ENCODE measurements at places on chromosomes 1 and 21. TPM values are rescaled to one million over a fixed set of nuclear protein-coding genes. Genes with fewer than 3 reads are reported as not detected.

DMRTA2 gene
- not detected for polyA plus RNA-seq

SELP gene
- 7.1 TPM for polyA plus RNA-seq

NTNG1 gene
- polyA plus RNA-seq: 26.5 TPM

BACH1 gene
- polyA plus RNA-seq: 42.8 TPM

BRDT gene
- polyA plus RNA-seq: not detected

DTL gene
- 24.3 TPM for polyA plus RNA-seq

FUBP1 gene
- 336 TPM for polyA plus RNA-seq

MAEL gene
- polyA plus RNA-seq: 1.4 TPM

FBXO2 gene
- polyA plus RNA-seq: 1.1 TPM

PPM1J gene
- 1.7 TPM for polyA plus RNA-seq

SYT14 gene
- 0.39 TPM for polyA plus RNA-seq

CFHR2 gene
- not detected for polyA plus RNA-seq

ARHGEF10L gene
- polyA plus RNA-seq: 52.0 TPM

TSPEAR gene
- 0.89 TPM for polyA plus RNA-seq

CRYAA gene
- not detected for polyA plus RNA-seq

TNN gene
- 2.3 TPM for polyA plus RNA-seq

KCNC4 gene
- 4.7 TPM for polyA plus RNA-seq

TLCD4 gene
- polyA plus RNA-seq: 6.4 TPM

SPATA46 gene
- polyA plus RNA-seq: 0.90 TPM

MYOM3 gene
- 18.5 TPM for polyA plus RNA-seq

LRRC8B gene
- polyA plus RNA-seq: 8.2 TPM

MPC2 gene
- 191 TPM for polyA plus RNA-seq

TEX38 gene
- polyA plus RNA-seq: 0.57 TPM

CR1L gene
- 1.3 TPM for polyA plus RNA-seq

SERINC2 gene
- 51.1 TPM for polyA plus RNA-seq

NEK7 gene
- 38.7 TPM for polyA plus RNA-seq

SPRR2E gene
- not detected for polyA plus RNA-seq

CCDC30 gene
- 26.9 TPM for polyA plus RNA-seq

SUSD4 gene
- 16.2 TPM for polyA plus RNA-seq

ST6GALNAC5 gene
- 2.4 TPM for polyA plus RNA-seq

MCM3AP gene
- 99.7 TPM for polyA plus RNA-seq

C1orf185 gene
- not detected for polyA plus RNA-seq
